ENCODE measurements at places on chromosomes 3 and 15.

- DNase-seq, result no peak
Measured at GRCh38 chr3:29436612-29437323, 155.9 kb downstream of the RBMS3 start.

DNA sequence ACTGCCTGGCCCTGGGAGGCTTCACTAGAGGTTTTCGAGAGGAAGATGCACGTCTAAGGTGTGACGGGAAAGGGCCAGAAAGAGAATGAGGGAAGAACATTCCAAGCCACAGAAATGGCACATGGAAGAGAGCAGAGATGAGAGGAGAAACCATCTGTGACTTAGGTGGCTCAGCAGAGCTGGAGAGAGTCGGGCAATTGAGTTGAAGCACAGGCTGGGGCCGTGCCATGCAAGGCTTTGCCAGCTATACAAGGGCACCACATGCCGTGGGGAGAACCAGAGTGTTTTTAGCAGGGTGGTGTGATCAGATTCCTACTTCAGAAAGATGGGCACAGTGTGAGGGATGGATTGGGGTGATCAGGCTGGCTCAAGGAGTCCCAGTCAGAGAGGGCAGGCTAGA, 126.1 kb downstream of the VGLL4 start:
- DNase-seq, result no peak

GRCh38 chr3:134020135-134020680, 9.5 kb downstream of the SLCO2A1 start:
- no peak for DNase-seq

GRCh38 chr3:51712038-51712420, 5.2 kb downstream of the GRM2 start:
- no peak for DNase-seq

DNA sequence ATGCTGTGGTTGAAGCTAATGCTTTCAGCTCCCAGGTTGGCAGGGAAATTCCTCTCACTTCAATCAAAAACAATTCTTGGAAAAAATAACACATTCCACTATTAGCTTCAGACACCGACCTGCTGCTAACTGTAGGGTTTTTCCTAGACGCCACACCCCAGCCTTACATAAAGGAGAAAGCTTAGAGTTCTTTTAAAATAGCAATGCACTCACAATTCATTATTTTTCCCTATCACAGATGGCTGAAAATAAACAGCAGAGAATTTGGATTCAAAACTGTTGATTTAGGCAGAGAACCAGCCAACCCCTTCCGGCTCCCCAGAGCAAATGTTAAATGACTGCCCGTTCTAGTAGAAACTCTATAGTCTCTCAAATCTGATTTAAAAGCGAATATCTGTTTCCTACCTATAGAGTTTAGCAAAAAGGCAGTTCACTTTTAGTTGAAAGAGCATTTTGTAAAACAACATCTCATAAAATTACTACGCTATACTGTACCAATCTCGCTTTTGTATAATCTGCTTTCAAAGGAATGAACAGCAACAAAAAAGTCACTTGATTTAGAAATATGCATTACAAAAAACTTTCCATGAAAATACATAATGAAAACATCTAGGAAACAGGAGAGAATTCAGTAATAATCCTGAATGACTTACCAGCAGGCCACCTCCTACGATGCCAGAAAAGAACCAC, 586 bp downstream of the TM4SF1 start:
- DNase-seq, result no peak

DNA sequence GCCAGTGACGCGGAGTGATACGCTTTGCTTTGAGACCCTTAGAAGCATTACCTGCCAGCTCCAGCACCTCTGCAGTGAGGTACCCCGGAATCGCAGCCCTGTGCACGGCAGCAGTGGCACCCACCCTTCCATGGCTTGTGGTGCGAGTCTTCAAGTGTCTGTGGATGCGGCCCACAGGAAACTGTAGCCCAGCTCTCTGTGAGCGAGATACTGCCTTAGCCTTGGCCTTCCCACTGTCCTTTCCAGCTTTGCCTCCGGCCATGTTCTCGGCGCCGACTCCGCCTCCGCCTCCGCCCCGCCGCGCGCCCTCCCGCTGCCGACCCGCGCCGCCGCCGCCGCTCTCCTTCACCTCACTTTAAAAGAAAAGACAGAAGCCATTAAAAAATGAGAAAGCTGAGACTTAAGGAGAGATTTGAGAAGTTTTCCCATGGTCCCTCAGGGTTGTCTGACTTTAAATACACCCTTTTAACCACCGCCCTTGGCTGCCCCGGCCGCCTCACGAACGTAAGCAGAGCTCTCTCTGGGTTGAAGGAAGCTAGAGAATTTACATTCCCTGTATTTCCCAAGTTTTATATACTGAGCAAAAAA, 78.5 kb upstream of the FAM174B start:
- no peak for DNase-seq

DNA sequence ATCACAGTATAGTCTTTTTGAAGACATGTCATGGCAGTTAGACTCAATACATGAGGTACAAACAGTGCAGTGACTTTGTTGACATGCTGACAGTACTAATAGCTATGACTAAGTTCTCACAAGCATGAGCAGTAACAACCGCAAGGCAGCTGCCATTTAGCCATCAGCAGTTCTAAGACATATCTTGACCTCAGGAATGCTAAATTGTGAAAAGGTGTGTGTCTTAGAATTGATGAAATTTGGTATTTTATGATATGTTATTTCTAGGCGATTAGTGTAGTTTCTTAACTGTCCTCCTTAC, 60.7 kb upstream of the FURIN start:
- DNase-seq, result no peak

- peak; percentile 54 for DNase-seq
Measured at GRCh38 chr3:183825456-183826161, at the start of gene MAP6D1. Gene MAP6D1, minus strand, starts transcription at chr3:183825577. Its CDS starts 30 bp downstream, at chr3:183825547.

DNA sequence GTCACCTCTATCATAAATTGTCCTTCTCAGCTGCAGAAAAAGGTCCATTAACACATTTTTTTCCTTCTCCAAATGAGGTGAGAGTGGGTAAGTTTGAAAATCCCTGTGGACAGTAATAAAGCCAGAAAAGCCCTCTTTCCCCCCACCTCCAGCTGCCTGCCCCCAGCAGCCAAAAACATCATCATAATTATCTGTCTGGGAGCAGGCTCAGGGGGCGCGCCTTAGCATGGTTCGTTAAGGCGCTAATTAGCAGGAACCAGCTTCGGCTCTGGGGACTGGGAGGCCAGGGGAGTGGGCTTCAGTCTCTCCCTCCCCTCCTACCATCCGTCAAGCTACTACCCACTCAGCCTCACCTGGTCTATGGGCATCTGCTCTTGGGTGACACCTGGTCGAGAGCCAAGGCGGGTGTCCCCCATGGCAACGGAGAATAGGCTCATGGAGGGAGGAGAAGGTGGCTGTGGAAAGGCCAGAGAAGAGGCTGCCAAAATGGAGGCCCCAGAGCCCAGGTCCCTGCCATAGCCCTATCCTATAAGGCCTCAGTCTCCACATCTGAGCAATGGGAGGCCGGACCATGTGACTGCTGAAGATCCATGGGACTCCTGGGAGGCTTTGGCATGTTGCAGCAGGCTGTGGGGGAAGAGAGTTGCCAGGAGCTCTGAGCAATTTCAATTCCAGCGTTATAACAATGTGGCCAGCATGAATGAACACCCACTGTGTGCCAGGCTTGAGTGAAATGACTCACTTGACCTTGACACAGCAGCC, 140.1 kb upstream of the LINGO1 start:
- no peak for DNase-seq

- DNase-seq, result no peak
Measured at GRCh38 chr3:16513141-16514020, at the start of gene RFTN1. Gene RFTN1, minus strand, starts transcription at chr3:16513699. Its CDS starts 19,830 bp downstream, at chr3:16493869.

DNA sequence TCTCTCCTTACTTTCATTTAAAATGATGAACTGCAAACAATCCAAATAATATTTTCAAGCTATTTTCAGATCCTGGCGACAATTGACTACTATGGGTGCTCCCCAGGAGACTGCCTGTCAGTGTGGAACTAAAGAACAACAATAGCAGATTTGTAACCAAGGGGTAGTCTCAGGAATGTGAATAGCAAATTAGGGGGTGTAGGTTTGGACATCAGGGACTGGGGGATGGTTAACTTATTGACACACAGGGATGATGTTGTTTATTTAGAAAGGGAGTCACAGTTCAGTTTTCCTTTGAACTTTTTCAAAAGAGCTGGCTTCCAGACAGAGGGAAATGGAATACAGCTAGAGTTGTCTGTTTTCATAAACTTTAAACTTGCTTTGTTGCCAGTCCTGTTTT, 229.8 kb downstream of the LRTM1 start:
- no peak for DNase-seq

DNA sequence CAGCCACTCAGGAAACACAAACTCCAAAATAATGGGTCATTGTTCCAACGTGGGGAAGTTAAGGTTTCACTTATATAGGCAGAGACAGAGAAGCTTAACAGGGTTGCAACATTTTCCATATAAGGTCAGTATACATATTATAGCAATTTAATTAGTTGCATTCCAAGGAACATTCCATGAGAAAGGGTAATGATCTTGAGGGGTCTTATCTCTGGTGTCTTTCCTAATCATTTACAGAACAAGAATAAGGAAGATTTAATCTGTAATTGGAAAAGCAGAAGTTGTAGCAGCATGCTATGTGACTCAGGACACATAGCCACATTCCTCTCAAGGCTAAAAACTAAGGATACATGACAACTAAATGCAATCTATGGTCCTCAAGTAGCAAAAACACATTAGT, 4.9 kb downstream of the MNS1 start:
- DNase-seq, result no peak

DNA sequence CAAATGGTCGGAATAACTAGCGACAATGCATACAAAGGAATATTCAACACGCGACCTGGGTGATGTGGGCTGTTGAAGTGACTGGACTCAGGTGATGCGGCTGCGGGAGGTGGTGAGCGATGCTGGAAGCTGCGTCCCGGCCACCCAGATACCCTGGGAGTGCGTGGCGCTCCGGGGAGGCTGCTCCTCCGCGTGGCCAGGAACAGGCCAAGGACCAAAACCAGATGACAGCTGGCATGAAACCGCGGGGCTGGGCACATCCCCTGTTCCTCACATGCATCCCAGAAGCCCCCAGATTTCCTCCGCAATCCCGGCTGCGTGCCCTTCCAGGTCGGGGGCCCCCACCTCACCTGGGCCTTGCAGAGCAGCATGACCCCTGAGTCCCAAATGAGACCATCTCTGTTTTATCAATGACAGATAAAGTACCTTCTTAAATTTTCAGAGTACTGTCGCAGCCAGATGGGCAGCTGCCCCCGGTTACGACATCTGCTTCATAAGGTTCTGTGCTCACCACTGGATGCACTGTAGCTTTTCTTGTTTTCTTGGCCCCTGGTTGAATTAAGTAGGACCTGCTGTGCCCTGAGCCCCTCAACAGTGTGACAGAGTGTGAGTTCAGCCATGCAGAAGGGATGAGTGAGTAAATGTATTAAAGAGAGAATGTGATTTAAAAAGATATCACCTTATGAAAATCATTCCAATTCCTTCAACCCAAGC, 278.2 kb downstream of the GABRG3 start:
- no peak for DNase-seq

GRCh38 chr3:9091486-9092235, 128.4 kb upstream of the RAD18 start:
- DNase-seq, result no peak

DNA sequence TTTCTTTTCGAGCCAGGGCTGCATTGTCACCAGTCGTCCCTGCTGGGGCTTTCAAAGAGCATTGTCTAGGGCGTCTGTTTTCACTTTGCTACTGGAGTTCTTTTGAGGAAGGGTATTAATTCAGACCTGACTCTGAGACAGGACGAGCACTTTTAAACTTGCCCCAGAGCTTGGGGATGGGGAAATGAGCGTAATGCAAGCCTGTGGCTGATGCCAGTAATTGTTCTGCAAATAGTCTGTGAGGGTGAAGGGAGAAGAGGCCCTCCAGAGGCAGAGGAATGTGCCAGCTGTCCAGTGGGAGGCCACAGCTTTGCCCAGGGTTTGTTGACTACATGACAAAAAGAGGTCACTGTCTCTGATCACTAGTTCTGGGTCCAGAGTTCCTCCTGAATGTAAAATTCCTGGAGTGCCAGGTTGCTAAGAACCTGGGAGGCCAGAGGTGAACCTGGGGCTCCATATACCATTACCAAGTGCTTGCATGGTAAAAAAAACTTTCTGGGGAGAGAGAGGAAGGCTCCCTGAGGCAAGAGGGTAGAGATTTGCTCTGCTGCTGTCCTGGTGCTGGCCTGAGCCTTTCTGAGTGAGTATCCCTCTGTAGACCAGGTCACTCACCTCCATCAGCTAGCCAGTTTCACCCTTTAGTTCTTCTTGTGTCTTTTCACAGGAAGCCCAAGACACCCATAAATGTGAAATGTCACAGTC, 14.8 kb downstream of the EEFSEC start:
- DNase-seq, result no peak

DNA sequence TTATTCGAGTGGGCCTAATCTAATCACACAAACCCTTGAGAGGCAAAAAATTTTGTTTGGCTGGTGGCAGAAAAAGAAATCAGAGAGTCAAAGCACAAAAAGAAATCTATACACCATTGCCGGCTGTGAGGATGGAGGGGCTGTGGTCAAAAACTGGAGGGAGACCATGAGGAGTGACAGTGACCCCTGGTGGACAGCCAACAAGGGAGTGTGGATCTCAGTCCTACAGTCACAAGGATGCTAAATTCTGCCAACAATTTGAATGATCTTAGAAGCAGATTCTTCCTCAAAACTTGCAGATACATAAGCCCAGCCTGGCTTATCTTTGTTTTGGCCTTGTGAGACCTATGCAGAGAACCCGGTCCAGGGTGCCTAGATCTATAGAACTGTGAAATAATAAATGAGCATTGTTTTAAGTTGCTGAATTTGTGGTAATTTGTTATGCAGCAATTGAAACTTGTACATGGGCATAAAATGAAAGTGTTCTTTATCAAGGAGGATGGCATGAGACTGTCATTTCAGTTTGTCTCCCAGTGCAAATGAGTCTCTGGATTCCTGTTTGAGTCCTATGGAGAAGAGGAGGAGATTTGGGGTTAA, 103.0 kb upstream of the ARHGEF26 start:
- peak; percentile 55 for DNase-seq

DNA sequence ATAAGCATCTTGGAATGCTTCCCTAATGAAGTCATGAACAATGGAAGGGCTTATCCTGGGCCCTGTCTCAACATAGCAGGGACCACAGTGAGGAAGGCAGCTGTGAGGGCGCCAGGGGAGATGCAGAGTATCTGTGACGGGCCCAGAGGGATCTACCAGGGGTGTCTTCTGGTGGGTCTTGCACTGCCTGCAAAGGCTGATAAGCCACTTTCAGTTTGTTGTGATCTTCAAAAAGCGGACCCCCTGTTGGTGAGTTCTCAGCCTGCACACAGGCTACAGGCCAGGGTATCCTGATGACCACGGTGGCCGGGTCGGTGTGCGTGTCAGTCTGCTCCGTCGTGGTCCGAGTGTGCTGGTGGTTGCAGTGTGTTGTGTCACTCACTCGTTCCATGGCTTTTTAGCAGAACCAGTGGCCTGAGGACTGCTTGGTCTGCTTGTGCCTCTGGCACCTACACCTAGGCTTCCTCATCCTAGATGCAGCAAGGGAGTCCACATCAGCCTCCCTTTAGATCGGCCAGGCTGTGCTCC, 46.8 kb downstream of the CHDH start:
- DNase-seq, result no peak

DNA sequence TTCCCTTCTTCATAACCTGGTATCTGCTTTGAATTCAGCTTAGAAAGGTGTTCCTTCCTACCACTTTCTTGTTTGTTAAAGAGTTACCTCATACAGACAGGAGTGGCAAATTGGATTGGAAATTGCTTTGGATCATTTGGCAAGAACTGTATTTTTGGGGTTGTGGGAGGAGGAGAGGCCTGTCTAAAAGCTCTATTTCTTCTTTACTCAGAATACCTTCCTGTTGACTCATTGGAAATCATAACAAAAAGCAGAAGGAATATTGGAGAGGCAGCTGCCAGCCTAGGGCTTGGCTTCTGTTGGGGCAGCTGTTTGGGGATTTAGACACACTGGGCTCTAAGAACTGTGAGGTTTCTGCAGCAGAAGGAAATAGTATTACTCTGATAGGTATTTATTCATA, 14.2 kb downstream of the IQGAP1 start:
- DNase-seq, result no peak

GRCh38 chr3:158794936-158795518, 6.8 kb upstream of the MFSD1 start:
- no peak for DNase-seq
